B cell (primary cell): ENCODE measurements at places on chromosomes 7 and 10.

DNA sequence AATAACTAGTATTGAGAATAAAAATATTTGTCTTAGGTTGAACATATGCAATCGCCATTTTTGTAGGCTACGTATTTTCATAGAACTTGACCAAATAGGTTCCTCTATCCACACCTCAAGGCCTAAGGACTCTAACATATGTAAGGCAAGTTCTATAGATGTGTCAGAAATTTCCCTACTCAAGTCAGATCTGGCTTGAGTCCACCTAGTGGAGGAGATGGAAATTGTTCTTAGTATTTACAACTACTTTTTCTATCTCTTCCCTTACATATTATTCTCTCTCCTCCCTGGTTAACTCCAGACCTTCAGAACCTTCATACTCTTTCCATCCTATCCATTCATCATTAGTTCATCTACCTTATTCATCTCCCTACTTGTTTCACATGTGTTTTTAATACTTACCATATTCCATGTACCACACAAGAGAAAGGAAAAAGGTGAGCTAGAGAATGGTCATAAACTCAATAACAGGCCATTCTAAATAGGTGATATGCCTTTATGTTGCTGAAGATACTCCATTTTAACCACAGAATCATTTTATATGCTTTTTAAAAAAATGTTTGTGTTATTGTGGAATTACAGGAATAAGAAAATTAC is 174.5 kb upstream of the HDAC9 start:
- peak; percentile 63 for DNase-seq

DNA sequence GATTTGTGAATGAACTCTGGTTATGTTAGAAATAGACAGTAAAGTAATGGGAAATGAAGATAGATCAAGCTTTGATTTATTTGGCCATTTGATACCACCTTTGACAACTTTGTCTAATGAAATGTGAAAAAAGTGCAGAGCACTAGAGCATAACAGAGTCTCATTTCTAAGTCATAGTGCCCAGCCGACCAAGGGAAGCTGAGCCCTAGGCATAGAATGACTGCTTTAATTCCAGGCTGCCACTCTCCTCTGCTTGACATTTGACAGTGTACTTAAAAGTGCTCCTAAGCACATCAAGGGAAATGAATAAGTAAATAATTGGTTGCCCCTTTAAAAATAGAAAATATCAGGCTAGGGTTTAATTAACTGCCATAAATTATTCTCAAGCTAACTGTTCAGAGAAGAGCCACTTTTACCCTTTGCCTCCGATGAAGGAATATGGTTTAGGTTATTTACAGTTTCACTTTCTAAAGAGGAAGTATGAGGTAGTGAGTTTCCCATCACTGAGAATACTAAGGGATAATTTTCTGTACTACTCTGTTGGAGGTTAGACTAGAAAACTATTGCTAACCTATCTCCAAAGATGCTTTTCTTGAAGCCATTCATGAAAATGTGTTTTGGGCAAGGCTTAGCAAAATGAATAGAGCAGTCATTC is 591.6 kb downstream of the REEP3 start:
- DNase-seq: no peak

- no peak for DNase-seq
Observed at GRCh38 chr7:42740408-42740807, 171.5 kb downstream of the C7orf25 start.

DNA sequence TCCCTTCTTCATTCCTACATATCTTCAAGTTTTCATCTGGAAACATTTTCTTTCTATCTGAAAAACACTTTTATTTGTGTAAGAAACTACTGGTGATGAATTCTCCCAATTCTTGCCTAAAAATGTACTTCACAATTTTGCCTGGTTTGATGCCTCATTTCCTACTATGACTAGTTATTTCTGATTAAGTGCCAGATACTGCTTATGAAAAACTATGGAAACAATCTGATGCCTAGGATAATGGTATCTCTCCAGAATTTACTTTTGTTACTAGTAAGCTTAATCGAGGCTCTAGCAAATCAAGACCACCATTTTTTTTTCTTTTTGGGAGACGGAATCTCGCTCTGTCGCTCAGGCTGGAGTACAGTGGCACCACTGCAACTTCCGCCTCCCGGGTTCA is 31.3 kb downstream of the CACUL1 start:
- no peak for DNase-seq

GRCh38 chr10:555682-556350 is 133.7 kb downstream of the DIP2C start:
- no peak for DNase-seq

DNA sequence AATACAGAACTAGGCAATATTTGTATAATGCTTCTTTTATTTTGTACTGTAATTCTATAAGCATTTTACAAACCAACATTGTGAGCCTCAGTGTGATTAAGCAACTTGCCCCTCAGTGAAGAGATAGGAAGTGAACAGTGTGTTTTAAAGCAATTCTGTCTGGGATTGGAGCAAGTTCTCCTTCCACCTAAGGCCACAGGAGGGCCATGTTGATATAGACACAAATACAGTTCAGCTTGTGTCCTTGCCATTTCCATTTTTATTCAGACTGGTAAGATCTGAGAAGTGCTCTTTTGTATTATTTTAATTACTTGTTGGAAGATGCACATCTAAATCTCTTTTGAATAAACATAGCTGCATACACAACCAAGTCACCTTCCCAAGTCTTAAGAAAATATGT is 416.3 kb upstream of the COBL start:
- DNase-seq: no peak

DNA sequence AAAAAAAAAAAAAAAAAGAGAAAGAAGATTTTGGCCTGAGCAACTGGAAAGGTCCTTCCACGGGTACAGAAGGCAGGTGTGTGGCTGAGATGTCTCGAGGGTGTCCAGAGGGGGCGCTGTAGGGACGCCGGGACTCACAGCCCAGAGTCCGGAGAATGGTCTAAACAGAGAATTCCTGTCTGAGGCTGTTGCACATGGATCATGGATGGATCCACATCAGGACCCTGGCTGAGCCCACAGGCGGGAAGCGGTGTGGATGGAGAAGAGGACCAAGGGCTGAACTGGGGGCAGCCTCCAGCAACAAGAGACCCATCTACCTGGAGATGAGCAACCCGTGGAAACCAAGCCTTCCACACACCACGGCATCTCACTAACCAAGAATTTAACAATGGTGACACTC is 55.0 kb downstream of the PKD1L1 start:
- DNase-seq: no peak

DNA sequence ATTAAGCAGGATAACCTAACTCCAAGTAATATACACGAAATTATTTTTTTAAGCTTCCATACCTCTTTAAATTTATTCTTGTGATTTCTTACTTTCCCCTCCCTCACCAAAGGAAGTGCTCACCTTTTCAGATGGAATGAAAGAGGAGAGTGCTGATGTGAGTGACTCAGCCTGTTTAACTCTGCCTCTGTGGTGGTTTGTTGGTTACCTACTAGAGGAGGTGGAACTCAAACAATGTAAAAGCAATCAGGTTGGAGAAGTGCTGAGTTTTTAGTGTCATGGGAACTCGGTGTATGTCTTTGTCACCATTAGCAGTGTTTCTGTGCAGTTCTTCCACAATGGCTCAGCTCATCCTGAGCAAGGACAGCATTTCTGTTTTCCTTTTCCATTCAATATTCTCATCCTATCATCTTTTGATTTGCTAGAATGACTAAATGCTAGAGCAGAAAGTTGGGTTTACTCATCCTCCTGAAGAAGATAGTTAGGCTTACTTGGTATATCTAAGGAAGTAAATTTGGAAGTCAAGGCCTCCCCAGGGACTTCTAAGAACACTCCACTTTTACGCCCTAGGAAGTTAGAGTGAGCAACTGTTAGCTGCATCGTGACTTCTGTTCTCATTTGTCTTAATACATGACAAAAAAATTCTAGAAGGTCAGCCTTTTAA is 6.0 kb downstream of the ADD3 start:
- DNase-seq: no peak

- DNase-seq: no peak
Observed at GRCh38 chr7:112140600-112140999, 65.6 kb downstream of the DOCK4 start.

- DNase-seq: peak; percentile 43
Observed at GRCh38 chr10:96695366-96695765, 24.9 kb downstream of the PIK3AP1 start.

- no peak for DNase-seq
Observed at GRCh38 chr7:114740941-114741340, 181.0 kb upstream of the MDFIC start.

DNA sequence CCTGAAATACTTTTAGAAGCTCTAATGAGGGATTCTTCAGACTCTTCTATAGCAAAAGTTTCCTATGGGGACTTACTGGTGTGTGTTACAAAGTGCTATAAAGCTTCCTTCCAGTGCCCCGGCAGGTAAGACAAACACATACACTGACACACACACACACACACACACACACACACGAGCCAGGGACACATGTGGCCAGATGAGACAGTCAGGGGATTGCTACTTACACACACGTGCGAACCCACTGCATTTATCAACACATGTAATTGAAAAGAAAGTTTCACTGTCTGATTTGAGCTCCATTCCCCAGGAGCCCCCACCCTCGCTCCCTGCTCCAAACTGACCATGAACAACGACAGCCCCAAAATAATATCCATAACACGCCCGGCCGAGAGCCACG is 119.8 kb downstream of the PRPF18 start:
- DNase-seq: no peak

DNA sequence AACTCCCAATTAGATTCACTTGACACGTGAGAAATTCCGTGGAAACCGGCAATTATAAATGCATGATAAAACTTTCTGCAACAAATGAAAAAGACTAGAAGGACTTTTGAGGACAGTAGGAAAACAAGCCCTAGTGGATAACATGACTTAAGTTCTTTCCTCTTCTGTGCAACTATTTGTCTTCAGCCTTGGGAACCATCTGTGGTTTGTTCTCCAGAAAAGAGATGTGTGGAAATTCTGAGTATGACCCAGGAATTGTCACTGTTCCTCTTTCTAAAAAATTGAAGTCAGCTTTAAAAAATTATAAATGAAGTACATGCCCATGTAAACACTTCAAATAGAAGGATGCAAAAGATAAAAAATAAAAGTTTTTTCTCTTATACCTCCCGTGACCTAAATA is 128.6 kb upstream of the SVIL start:
- no peak for DNase-seq

GRCh38 chr7:28160551-28160991 is 20.0 kb downstream of the JAZF1 start:
- no peak for DNase-seq

GRCh38 chr10:7458556-7458955 is 47.7 kb upstream of the SFMBT2 start:
- no peak for DNase-seq

- DNase-seq: no peak
Observed at GRCh38 chr7:128868624-128869137, 6.0 kb downstream of the ATP6V1F start.

- no peak for DNase-seq
Observed at GRCh38 chr10:122116331-122116730, 127.4 kb downstream of the TACC2 start.

DNA sequence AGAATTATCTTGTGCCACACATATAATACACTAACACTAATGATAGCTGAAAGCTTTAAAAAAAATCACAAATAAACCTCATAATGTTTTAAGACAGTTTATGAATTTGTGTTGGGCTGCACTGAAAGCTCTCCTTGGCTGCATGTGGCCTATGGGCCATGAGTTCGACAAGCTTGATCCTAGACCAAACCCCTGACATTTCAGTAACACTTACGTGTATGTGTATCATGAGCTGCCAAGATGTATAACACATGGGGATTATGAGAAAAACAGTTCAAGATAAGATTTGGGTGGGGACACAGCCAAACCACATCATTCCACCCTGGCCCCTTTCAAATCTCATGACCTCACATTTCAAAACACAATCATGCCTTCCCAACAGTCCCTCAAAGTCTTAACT is 823.8 kb downstream of the PCDH15 start:
- no peak for DNase-seq

DNA sequence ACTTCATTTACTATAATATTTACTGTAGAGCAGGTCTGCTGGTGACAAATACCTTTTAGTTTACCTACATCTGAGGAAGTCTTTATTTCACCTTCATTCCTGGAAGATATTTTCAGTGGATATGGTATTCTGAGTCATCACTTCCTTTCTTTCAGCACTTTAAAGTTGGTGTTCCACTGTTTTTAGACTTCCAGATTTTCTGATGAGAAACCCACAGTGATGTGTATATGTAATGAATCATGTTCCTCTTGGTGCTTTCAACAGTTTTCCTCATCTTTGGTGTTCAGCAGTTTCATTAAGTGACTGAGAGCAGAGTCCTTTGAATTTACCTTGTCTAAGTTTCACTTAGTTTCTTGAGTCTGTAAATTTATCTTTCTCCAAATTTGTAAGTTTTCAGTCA is 36.4 kb downstream of the COPG2 start:
- no peak for DNase-seq

- no peak for DNase-seq
Observed at GRCh38 chr7:85226361-85227085, 39.7 kb upstream of the SEMA3D start.

DNA sequence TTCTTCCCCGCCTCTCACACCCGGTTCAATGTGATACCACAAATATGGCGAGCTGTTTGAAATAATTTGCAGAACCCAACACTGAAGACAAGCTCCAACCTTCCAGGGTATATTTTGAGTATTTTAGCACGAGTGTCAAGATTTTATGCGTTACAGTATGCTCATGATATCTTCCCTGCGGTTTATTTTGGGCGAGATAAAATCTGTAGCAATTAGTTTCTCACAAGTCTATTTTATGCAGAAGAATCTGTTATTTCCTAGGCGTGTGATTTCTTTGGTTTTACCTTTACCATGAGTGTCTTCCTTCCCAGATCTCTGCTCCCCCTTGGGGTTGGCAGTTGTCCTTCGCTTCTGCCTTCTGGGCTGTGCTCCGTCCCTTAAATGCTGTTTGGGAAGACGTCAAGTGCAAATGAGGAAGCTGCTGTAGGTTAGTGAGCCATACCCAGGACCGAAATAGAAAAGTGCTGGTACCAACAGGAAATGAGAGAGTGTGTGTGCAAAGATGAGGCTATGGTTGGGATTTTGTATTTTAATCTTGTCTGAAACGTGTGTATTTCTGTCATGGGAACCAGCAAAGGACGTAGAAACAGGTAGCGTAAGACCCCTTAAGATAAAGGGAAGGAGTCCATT is 299.8 kb downstream of the KLF6 start:
- peak; percentile 88 for DNase-seq
